ENCODE measurements at places on chromosomes 3 and 15. TPM values are rescaled to one million over a fixed set of nuclear protein-coding genes. Genes with fewer than 3 reads are reported as not detected.

DNA sequence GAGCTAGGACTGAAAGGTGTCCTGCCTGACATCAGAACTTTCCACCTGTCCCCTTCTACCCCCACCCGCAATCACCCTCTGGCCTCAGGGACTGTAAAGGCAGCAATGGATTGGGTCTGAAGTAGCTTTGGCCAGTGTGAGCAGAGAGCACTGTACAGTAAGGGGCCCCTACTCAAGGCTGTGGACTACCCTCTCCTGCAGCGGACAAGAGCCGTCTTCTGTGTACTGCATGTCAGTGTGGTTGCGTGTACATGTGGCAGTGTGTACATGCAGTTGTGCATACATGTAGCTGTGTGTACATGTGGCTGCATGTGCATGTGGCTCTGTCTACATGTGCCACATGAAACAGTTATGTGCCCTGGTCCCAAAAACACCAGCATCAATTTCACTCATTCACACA lies 205.9 kb upstream of the LINGO1 start:
- no peaks in the 10 kb centered on the region for H3K36me3 ChIP-seq
- H3K27ac ChIP-seq, result no peak overlapping the region
- H3K27me3 ChIP-seq, result no peaks in the 10 kb centered on the region
- DNase-seq, result no peak
- H3K4me3 ChIP-seq, result no peak overlapping the region

DNA sequence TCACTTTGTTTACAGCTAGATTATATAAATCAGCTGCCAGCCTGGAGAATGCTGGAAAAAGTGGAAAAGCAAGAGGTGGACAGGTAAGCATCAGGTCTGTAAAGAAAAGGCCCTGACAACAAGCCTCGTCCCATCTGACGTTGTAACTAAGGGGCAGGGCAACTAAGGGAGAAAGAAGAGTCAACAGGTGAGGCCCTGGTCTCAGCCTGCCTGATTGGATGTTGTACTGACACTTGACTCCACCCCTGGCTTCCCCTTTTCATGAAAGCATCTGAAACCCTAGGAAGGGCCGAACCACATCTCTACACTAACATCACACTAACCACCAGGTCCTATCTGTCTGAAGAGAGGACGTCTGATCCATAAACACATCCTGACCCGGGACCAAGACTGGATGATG lies 357.6 kb upstream of the CFAP20DC start:
- H3K36me3 ChIP-seq, result no peaks in the 10 kb centered on the region
- no peak for DNase-seq
- H3K27ac ChIP-seq, result no peak overlapping the region
- no peaks in the 10 kb centered on the region for H3K27me3 ChIP-seq
- H3K4me3 ChIP-seq, result no peak overlapping the region

DNA sequence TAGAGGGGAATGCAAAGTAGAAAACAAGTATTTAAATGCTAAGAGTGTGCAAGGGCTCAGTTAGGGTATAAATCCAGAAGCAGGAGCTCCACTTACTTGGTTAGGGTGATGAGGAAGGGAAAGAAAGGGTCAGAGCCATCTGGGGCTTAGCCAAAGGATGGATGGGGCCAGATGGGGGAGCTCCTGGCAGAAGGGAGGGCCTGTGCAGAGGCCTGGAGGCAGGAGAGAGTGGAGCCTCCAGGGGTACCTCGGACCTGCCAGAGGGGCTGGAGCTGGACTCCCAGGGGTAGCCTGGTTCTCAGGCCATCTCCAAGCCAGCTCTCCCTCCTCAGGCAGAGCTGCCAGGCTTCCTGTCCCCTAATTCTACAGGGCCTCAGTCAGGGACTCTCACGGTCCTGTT lies 506.3 kb downstream of the SHQ1 start:
- H3K36me3 ChIP-seq, result no peaks in the 10 kb centered on the region
- no peaks in the 10 kb centered on the region for H3K27me3 ChIP-seq

DNA sequence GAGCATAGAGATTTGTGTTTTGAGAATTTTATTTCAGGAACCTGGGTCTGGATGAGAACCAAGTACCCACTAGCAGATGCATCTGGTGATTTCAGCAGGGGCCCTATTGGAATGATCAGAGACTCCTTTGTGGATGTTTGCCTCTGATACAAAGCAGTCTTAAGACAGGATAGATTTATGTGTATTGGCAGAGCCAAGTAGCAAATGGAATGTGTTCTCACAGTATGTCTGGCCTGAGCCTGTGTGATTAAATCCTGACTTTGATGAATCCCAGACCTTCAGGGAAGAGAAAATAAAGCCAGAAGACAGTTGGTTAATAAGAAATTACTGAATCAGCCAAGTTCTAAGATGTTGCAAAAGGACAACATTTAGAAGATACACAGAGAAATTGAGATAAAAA lies 755.5 kb upstream of the SEMA6D start:
- no peak for DNase-seq
- H3K27ac ChIP-seq, result no peak overlapping the region
- no peaks in the 10 kb centered on the region for H3K4me1 ChIP-seq
- H3K27me3 ChIP-seq, result no peaks in the 10 kb centered on the region
- H3K36me3 ChIP-seq, result no peaks in the 10 kb centered on the region
- no peak overlapping the region for H3K4me3 ChIP-seq

DNA sequence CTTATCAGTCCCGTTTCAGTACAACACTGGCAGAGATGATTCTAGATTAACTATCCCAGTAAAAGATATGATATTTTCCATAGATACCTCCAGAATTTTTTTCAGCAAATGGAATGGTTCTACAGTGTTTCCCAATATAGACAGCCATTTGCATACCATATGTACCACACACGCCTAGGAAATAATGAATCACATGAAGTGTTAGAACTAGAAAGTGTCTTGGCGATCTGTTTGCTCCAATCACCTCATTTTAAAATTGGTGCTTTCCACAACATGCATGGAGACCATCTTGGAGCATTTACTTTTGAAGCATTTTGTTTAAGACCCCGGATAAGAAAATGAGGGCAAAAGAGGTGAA lies 2.0 kb downstream of the C2CD4A start:
- H3K4me3 ChIP-seq, result peak overlapping the region; percentile 49
- peaks cover 25% of the 10 kb centered on the region for H3K4me1 ChIP-seq
- H3K27ac ChIP-seq, result no peak overlapping the region
- H3K36me3 ChIP-seq, result no peaks in the 10 kb centered on the region
- no peak for DNase-seq

GRCh38 chr15:101221902-101222301 lies 29.9 kb downstream of the CHSY1 start:
- H3K4me1 ChIP-seq, result peaks cover 10% of the 10 kb centered on the region
- no peak overlapping the region for H3K4me3 ChIP-seq
- H3K27me3 ChIP-seq, result no peaks in the 10 kb centered on the region
- no peak for DNase-seq
- H3K27ac ChIP-seq, result no peak overlapping the region

GRCh38 chr15:88221836-88222235 lies 34.7 kb downstream of the NTRK3 start:
- no peak overlapping the region for H3K4me3 ChIP-seq
- no peaks in the 10 kb centered on the region for H3K36me3 ChIP-seq
- H3K27me3 ChIP-seq, result no peaks in the 10 kb centered on the region
- DNase-seq, result no peak
- H3K27ac ChIP-seq, result no peak overlapping the region

The PCLAF gene
- 1.6 TPM for total RNA-seq

The TTBK2 gene
- total RNA-seq, result 20.2 TPM

The ATP13A5 gene
- total RNA-seq, result under 0.01 TPM

The PTH1R gene
- 14.3 TPM for total RNA-seq
